ENCODE measurements at places on chromosomes 6 and 20.

GRCh38 chr20:433300-433975, 25.3 kb downstream of the RBCK1 start:
- no peak for DNase-seq

DNA sequence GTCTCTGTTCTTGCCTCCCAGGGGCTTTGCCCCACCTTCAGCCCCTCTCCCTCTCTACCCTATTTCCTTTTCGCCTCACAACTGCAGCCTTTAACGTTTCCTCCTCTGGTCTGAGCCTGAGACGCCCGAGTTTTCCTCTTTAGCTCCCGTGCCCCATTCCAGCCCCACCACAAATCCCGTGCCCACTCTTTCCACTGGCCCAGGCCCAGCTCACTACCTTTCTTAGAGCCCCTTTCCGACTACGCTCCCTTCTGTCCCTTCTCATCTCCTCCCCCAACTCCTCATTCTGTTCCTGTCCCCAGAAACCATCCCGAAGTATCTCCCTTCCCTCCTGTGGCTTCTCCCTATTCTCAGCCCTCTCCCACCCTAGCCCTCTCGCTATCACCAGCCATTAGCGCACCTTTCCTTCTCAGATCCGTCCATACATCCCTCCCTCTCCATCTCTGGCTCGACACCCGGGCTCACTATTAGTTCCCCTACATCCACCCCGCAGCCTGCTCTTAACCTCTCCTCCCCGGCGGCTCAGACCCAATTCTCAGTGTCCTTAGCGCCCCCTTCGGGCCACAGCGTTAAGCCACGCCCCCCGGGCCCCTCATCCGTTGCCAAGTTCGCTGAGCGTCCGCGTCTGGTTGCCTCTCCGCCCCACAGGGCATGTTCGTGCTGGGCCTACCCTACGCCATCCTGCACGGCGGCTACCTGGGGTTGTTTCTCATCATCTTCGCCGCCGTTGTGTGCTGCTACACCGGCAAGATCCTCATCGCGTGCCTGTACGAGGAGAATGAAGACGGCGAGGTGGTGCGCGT, 2.7 kb downstream of the SLC32A1 start:
- DNase-seq = no peak

DNA sequence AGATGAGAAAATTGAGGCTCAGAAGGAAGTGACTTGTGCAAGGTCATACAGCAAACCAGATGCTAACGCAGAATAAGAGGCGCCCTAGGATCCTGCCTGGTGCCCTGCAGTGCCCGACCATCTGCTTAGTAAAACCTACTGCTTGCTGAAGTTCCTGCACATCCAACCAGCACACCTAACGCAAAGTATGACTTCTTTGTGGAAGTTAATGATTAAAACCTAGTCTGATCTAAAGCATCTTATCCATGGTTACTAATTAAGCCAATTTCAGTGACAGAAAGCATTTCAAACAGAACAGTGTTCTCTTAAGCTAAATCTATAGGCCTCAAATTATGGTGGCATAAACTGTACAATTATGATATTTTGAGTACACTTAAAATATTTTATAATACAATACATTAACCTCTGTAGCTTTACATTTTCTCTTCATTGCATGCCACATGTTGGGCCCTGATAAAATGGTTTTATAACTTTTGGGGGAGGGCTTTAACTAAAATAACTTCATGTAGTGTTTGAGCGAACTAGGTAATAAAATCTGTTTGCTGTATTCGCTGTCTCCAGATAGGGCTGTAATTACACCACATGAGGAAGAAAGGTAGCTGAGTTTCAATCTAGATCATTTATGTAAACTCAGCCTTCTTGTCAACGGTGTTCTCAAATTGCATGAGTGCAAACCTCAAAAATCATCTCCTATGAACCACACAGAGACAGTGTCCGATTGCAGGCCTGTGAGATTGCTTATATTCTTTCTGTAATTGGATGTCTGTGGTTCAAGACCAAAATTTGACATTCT, 37.5 kb upstream of the BEND3 start:
- DNase-seq = peak; percentile 8

DNA sequence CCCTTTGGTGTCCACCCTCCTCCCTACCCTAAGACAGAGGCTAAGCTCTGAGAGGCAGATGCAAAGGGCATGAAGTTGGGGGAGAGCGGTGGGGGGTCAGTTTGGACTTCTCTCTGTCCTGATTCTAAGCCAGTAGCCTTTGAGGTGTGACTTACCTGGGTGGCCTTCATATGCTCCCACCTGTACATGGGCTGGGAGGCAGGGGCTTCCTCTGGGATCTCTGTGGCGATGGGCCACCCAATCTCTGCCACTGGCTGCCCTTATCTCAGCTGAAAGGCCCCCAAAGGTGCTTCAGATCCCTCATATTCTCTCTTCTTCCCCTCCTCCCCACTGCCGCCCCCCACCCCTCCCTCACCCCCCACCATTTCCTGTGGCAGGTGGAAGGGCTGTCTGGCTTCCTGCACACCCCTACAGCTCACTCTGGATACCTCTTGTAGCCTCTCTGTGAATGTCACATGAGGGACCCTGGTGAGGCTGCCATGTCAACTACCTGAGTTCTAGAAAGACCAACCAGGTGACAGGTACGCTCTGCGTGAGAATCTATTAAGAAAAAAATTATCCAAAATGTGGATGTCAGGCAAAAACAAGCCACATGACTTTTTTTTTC, 34.0 kb downstream of the PNLDC1 start:
- DNase-seq = no peak

DNA sequence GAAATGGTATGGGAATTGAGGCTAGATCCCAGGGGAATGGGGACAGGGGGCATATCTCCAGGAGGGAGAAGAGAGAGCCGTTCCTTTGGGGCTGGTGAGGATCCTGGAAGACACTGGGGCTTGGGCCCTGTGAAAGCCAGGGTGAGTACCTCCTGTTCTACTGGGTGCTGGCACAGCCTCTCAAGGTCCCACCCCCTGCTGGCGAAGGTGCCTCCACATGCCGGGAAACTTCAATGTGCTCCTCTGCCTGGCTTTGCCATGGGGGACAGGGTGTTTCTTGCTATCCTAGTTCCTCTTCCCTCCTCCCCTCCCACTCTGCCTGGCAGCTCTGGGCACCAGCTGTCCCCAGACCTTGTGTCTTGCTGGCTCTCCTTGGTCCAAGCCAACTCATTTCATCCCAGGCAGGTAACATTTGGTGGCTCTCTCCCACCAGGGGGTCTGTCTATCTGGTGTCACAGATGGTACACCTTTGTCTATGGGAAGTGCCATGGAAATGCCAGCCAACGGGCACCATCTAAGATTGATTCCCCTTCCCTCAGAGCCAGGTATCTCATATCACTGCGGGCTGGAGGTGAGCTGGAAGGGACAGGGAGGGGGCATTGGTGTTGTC, 56.8 kb downstream of the MDGA1 start:
- DNase-seq = no peak

- DNase-seq = peak; percentile 84
These were observed 100.1 kb downstream of the ZFAND3 start for GRCh38 chr6:37919417-37920157.

DNA sequence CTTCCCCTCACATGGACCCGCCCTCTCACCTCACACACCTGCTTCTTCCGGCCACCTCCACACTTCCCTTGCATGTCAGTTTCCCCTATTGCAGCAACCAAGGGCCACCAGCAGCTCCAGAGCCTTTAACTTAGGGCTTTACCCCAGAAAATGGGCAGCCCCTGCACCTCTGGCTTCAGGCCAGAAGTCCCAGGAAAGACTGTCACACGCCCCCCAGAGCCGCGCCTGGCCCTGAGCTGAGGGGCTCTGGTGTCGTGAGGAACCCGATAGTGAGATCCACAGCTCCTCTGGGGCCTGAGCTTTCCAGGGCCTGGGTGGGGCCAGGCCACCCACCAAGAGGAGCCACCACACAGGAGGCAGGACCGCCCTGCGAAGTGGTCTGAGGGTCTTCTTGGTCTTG, 182.4 kb downstream of the DLL1 start:
- no peak for DNase-seq

DNA sequence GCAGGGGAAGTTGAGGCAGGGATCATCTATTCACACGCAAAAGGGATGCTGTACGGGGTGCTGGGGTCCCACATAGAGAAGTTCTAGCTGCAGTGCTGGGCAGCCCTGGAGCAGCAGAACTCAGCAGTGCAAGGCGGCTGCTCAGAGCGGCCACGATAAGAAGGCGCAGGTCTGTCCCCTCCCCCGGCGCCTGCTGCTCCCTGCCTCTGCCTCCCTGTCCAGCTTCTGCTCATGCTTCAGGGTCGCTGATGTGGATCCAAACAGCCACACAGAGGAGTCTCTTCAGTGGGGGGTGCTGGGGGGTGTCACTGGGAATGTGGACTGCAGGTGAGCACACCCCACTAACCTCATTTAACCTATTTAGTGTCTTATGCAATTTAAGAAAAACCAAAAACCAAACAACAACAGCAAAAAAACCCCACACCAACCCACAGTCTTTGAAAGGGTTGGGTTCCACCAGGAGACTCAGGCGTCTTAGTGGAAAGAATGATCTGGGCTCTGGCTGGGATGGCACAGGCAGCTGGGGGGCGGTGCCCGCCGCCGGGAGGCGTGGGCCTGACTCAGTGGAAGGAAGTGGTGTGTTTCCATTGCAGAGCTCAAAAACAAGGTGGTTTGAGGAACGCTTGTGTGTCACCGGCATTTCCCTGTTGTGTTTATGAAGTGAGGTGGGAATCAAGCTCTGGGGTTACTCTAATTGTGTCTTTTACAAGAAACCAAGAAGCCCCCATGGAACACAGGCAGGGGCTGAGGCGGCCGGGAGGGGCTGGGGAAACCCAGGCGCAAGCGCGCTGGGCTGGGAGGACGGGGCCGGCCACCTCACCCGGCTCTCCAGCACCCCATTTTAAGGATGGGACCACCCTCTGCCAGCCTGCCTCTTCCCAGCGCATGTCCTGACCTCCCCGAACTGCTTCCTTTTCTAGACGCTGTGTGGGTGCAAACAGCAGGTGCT, 55.1 kb downstream of the IRF4 start:
- no peak for DNase-seq

GRCh38 chr20:61736751-61737310, 328.9 kb downstream of the TAF4 start:
- DNase-seq = no peak

- no peak for DNase-seq
These were observed 54.1 kb downstream of the PPP1R3G start for GRCh38 chr6:5138995-5139827.

- DNase-seq = peak; percentile 69
These were observed 180.7 kb upstream of the UST start for GRCh38 chr6:148565930-148566663.

GRCh38 chr20:5164645-5165625, 38.1 kb downstream of the CDS2 start:
- no peak for DNase-seq

GRCh38 chr6:3280866-3281465, 22.2 kb downstream of the PSMG4 start:
- DNase-seq = peak; percentile 17

- no peak for DNase-seq
These were observed 198.8 kb upstream of the THEMIS start for GRCh38 chr6:128099571-128100197.

DNA sequence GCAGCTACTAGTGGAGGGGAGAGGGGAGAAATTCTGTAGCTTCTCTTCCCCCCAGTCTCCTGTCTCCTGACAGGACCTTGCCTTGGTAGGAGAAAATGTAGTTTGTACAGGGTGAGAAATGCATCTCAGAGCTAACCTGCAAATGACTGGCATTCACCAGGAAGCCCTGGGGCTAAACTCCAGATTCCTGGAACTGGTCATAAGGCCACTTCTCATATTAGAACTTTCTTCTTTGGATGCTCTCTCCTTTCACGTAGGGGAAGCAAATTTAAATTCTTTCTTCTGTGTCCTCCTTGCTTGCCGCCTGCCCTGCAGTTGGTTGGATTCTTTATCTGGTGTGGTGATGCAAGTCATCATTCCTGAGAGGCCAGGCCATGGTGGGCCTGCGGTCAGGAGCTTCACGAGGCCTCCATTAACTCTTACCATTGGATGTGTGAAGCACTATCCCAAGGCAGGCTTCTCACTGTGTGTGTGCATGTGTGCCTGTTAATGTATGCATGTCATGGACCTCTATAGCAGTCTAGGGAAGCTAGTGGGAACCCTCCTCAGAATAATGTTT, 182.0 kb downstream of the PHF3 start:
- no peak for DNase-seq

- peak; percentile 43 for DNase-seq
These were observed 57.2 kb upstream of the IRAK1BP1 start for GRCh38 chr6:78810146-78810545.

- DNase-seq = no peak
These were observed 773.6 kb upstream of the SLC35B3 start for GRCh38 chr6:9208966-9209365.

- no peak for DNase-seq
These were observed 8.0 kb downstream of the TMEM181 start for GRCh38 chr6:158567871-158568401.

- DNase-seq = no peak
These were observed 250.0 kb downstream of the EPM2A start for GRCh38 chr6:145485288-145485687.

DNA sequence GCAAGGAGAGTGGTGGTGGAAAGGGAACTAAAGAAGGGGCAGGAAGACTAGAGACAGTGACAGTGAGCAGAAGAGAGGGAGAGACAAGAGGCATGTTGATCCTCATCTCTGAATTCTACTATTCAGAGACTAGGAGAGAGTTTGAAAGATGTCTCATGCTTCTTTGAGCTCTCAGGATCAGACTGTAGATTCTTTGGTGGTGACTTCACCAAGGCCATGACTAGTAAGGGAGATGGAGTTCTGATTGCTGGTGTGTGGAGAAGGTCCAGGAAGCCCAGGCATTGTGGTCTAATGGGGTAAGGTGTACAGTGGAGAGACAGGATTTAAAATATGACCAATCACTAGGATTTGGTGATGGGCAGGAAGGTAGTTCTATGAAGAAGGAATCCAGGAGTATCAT, 713 bp downstream of the WFDC9 start:
- DNase-seq = peak; percentile 23

- no peak for DNase-seq
These were observed 14.5 kb upstream of the WFDC12 start for GRCh38 chr20:45138561-45139300.

GRCh38 chr6:72619883-72620696, 1.8 kb upstream of the KCNQ5 start:
- peak; percentile 37 for DNase-seq

GRCh38 chr6:139568151-139568955, 193.9 kb upstream of the CITED2 start:
- no peak for DNase-seq

DNA sequence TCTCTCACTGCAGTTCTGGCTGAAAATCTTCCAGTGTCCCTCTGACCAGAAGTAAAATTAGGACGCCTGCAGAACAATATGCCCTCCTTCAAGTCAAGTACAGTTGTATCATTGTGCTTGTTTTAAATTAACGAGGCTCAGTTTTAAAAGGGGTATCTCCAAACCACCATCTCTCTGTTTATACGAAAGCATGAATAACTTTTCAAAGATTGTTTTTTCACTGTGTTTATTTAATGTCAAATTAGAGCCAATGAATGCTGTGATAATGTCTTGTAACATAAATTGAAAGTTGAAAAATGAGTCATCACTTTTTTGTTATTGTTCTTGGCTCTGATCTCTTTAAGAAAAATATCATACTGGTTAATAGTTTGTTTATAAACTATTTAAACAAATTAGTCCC, 230.7 kb upstream of the THEMIS start:
- DNase-seq = no peak
